Cardiac muscle cell (in vitro differentiated cells and primary cell): ENCODE measurements at places on chromosomes 16 and 17. TPM values are rescaled to one million over a fixed set of nuclear protein-coding genes. Genes with fewer than 3 reads are reported as not detected.

The TEKT5 gene
- 0.48 and 0.62 TPM in 2 replicates for polyA plus RNA-seq

DNA sequence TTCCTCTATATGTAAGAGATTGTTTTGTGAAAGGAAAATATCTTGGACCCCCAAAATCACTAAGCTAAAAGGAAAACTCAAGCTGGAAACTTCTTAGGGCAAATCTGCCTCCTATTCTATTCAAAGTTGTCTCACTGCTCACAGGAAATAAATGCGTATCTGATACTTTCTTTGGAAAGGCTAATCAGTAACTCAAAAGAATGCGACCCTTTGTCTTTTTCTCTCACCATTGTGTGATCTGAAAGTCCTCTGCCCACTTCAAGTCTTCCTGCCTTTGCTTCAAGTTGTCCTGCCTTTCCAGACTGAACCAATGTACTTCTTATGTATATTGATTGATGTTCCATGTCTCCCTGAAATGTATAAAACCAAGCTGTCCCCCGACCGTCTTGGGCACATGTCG, 157.3 kb downstream of the KIF2B start:
- no peak for DNase-seq

GRCh38 chr16:9556949-9557665, 465.7 kb downstream of the HAPSTR1 start:
- DNase-seq = no peak

GRCh38 chr16:52294660-52295059, 252.3 kb downstream of the TOX3 start:
- DNase-seq = no peak

The CNTNAP1 gene
- 3.5 and 3.9 TPM in 2 replicates for polyA plus RNA-seq

GRCh38 chr16:31084584-31085302, 4.0 kb downstream of the PRSS53 start:
- no peak for DNase-seq

DNA sequence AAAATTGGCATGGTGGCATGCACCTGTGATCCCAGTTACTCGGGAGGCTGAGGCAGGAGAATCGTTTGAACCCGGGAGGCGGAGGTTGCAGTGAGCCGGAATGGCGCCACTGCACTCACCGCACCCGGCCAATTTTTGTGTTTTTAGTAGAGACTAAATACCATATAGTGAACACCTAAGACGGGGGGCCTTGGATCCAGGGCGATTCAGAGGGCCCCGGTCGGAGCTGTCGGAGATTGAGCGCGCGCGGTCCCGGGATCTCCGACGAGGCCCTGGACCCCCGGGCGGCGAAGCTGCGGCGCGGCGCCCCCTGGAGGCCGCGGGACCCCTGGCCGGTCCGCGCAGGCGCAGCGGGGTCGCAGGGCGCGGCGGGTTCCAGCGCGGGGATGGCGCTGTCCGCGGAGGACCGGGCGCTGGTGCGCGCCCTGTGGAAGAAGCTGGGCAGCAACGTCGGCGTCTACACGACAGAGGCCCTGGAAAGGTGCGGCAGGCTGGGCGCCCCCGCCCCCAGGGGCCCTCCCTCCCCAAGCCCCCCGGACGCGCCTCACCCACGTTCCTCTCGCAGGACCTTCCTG, at the start of gene HBQ1:
Gene HBQ1, plus strand, starts transcription at position 359 of the 575 bp plus-strand sequence. Its CDS starts 28 bp downstream, at position 387.
- peak; percentile 45 for DNase-seq

The CDH3 gene
- polyA plus RNA-seq = 115 and 211 TPM in 2 replicates

The SPATA22 gene
- not detected in 2 replicates for polyA plus RNA-seq

- DNase-seq = no peak
These were observed 175.2 kb upstream of the CHMP6 start for GRCh38 chr17:80816241-80817103.

The WNT3 gene
- polyA plus RNA-seq = 5.8 and 7.3 TPM in 2 replicates

DNA sequence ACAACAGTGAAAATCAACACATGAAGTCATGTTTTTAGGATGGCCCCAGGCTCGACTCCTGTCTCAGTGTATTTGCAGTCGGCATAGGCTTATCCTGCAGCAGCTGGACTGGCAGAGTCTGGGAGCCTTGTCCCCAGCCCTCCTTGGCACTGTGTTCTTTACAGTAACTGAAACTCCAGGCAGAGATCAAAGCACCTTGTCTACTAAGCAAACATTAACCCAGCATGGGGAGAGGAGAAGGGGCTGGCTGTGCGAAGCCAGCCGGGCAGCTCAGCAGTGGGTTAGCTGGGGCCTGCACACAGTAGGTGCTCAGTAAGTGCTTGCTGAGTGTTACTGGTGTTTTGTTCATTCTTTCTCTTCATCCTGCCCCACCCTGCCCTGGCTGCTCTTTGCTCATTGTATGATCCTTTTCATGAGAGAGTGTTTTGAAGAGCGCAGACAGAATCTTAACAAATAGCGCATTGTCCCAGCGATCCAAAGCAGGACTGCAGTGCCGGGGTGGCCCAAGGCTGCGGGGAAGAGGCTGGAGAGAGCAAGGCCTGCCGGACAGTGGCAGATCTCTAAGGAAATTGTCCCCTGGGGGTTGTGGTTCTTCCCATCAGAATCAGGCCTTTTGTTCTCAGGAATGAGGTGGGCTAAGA, 23.5 kb upstream of the ITGB4 start:
- DNase-seq = no peak

- no peak for DNase-seq
These were observed 793 bp upstream of the IRX3 start for GRCh38 chr16:54287131-54288029.

DNA sequence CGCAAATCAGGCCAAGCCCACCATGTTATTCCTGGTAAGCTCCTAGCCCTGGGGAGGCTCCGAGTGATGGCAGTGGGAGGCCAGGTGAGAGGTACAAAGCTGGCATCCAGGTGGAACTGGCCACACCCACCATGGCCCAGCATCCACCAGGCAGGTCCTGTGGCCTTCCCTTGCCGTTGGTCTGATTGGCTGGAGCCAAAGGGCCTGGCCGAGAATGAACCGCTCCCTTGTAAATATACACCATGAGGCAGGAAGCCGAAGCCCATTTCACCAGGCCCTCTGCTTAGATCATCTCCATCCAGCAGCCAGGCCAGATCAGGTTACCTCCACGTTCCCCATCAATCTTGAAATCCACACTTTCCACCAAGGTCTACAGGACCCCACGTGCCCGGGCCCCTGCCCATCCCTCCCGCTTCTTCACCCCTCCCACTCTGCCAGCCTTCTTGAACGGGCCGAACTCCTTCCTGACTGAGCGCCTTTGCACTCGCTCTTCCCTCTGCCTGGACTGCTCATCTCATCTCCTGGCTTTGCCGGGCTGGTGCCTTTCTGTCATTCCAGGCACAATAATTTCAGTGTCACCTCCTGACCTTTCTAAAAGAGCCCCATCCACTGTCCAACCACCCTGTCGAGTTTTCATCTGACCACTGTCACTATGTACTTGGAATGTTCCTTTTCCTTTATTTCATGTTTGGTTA, 5.8 kb downstream of the SOCS1 start:
- DNase-seq = no peak

The TMEM114 gene
- not detected in 2 replicates for polyA plus RNA-seq

GRCh38 chr16:1998360-1998835, 8.6 kb downstream of the SYNGR3 start:
- DNase-seq = no peak

GRCh38 chr16:86710602-86710950, 132.2 kb downstream of the FOXL1 start:
- no peak for DNase-seq

- no peak for DNase-seq
These were observed 42.3 kb downstream of the ZNF18 start for GRCh38 chr17:11954936-11955335.

The TUBB3 gene
- polyA plus RNA-seq = 5.5 and 7.5 TPM in 2 replicates

GRCh38 chr17:55601874-55602364, 90.7 kb upstream of the SMIM36 start:
- peak; percentile 79 for DNase-seq

DNA sequence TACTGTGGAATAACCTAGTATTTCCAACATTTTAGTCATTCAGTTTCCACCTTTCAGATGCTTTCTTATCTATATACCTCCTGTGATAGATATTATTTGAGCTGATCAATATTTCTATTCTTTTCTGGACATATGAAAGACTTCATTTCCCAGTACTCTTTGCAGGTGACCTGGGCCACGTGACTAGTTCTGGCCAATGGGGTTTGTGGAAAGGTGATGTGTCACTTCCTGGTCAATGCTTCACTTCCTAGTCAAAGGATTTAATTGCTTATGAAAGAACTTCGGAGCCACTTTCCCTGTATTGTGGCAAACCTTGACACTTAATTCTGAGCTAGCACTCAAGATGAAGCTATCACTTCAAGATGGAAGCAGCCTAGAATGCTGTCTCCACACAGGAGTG, 248.9 kb upstream of the FOXF1 start:
- DNase-seq = no peak

- no peak for DNase-seq
These were observed 13.7 kb downstream of the N4BP1 start for GRCh38 chr16:48596326-48596725.

- DNase-seq = no peak
These were observed 604.7 kb upstream of the SOX9 start for GRCh38 chr17:71516149-71516548.

The SLC5A11 gene
- polyA plus RNA-seq = not detected in 2 replicates

DNA sequence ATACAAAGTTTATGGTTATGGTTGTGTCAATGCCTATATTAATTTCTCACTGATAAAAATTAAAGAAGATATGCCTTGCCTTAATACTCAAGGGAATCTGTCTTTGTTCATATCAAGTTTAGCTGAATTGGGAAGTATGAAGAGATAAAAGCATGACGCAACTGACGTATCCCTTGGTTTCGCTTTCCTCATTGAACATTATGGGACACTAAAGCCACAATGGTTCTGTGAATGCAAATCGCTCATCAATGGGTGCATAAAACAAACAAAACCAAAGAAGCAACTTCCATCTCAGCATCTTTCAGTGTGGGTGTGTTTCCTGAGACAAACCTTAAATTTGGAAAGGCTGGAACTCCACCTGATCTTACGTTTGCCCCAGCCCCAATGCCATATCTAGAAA, 108.2 kb downstream of the NPIPB5 start:
- DNase-seq = no peak

DNA sequence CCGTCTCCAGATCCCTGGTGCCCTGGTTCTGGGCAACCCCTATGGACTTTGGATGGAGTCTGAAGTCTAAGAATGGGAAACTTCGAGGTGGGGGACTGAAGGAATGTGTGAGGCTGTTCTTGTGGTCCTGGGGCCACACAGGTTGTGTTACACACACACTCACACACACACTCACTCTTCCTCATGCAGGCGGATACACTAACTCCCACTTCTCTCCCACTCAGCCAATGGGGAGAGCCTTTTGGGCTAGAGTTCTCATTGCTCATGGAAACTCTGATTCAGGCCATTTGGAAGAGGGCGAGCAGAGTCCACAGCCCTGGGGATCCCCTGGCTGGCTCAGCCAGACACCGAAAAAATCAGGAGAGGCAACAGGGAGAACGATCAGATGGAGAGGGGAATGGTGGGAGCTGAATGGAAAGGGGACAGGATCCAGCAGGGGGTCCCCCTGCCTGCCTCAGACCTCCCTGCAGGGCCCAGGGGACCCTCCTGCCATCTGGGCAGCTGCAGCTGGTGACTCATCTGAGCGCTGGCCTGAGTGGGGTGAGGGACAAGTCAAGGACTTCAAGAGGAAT, 9.1 kb downstream of the IGFBP4 start:
- DNase-seq = no peak

The SLFN12L gene
- polyA plus RNA-seq = not detected in 2 replicates

The SKAP1 gene
- polyA plus RNA-seq = 0.65 TPM in 1 of 2 replicates, not detected in the other

- no peak for DNase-seq
These were observed 12.3 kb downstream of the GPRC5B start for GRCh38 chr16:19872179-19872863.

GRCh38 chr17:79781736-79782575, 4.0 kb downstream of the CBX2 start:
- no peak for DNase-seq

DNA sequence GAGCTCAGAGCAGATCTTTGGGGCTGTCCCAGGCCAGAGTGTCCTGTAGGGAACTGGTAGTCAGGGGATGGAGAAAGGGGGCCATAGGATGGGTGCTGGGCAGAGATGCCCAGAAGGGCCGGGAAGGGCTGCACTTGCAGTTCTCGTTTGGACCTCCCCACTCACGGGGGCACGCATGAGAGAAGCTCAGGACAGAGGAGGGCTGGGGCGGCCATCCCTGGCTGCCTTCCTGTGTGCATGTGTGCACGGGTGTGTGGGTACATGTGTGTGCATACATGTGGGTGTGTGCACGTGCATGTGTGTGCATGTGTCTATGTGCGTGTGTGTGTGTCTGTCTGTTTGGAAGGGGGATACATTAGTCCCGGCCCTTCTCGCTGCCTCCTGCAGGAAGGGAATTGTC, 73.3 kb downstream of the COG7 start:
- DNase-seq = no peak

GRCh38 chr16:57355898-57356414, 2.6 kb upstream of the CCL22 start:
- DNase-seq = no peak

- no peak for DNase-seq
These were observed 8.8 kb downstream of the ODAD4 start for GRCh38 chr17:41939044-41939692.

DNA sequence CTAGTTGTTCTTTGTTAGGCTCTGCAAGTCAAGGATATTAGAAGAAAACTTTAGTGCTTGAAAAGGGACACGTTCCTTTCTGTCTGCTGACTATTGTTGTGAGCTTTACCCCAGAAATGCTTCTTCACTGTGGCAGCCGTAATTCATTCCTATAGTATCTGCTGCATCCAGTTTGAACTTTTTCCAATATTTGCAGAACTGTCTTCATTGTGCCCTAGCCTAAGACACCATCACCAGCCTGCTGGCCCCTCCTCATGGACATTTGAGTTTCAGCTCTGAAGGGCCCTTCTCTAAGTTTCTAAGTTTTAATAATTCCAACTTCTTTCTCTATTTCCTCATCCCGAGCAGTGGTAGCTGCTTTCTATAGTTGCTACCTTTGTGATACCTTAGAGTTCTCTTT, 91.7 kb downstream of the SLC39A11 start:
- DNase-seq = no peak

DNA sequence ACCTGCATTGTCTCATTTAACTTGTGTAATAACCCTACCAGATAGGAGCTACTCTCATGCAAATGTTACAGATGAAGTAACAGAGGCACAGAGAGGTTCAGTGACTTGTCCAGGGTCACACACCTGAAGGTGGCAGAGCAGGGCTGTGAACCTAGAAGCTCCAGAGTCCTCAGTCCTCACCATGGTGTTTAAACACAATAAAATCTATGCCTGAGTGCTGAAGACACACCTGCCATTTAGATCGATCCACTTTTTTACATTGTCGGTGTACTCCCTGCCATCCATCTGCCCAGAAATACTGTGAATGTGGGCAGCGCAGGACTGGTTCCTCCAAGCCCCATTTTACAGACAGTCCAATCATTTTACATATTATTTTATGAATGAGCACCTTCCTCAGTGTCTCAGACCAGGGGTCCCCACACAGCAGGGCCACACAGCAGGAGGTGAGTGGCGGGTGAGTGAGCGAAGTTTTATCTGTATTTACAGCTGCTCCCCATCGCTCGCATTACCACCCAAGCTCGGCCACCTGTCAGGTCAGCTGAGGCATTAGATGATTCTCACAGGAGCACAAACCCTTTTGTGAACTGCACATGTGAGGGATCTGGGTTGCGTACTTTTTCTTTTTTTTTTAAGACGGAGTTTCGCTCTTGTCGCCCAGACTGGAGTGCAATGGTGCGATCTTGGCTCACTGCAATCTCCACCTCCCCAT, 5.6 kb downstream of the IL4R start:
- DNase-seq = no peak

GRCh38 chr16:81645266-81645694, 133.8 kb upstream of the PLCG2 start:
- DNase-seq = peak; percentile 83

GRCh38 chr16:19186408-19186807, 18.4 kb downstream of the SYT17 start:
- DNase-seq = no peak
